Heart left ventricle (tissue), 16 donors: ENCODE measurements at places on chromosomes 2 and 18. TPM values are rescaled to one million over a fixed set of nuclear protein-coding genes. Genes with fewer than 3 reads are reported as not detected.

The MTIF2 gene
- total RNA-seq = 47.4 TPM

The COPS7B gene
- 26.3 TPM for total RNA-seq

The RTP5 gene
- total RNA-seq = not detected

The NFU1 gene
- total RNA-seq = 144 TPM

The MERTK gene
- total RNA-seq = 3.4 TPM

The EML6 gene
- total RNA-seq = 0.60 TPM

The PDE11A gene
- 1.0 TPM for total RNA-seq

The CCL20 gene
- 0.48 TPM for total RNA-seq

The PLEKHA3 gene
- 41.7 TPM for total RNA-seq

The WDFY1 gene
- 14.2 TPM for total RNA-seq

The SF3B1 gene
- 80.4 TPM for total RNA-seq

The MC4R gene
- total RNA-seq = not detected

The CFC1 gene
- not detected for total RNA-seq

The DLGAP1 gene
- 2.1 TPM for total RNA-seq

The INO80D gene
- 15.6 TPM for total RNA-seq

The IL1F10 gene
- not detected for total RNA-seq

The CPLX4 gene
- not detected for total RNA-seq

The DSC2 gene
- total RNA-seq = 23.7 TPM

The DSG1 gene
- total RNA-seq = 1.0 TPM

The HOXD8 gene
- 0.50 TPM for total RNA-seq

The SLC40A1 gene
- 42.9 TPM for total RNA-seq

The CNTNAP5 gene
- total RNA-seq = not detected

The STPG4 gene
- not detected for total RNA-seq

The LRATD1 gene
- 3.2 TPM for total RNA-seq

The REL gene
- total RNA-seq = 6.0 TPM

The SLC25A52 gene
- total RNA-seq = not detected

The SDC1 gene
- total RNA-seq = not detected

The GEN1 gene
- 2.6 TPM for total RNA-seq

The GKN2 gene
- total RNA-seq = not detected

The FER1L5 gene
- not detected for total RNA-seq

The ACTG2 gene
- total RNA-seq = 2.9 TPM

The GRP gene
- total RNA-seq = not detected

The EGR4 gene
- total RNA-seq = not detected

The LAMA3 gene
- total RNA-seq = 2.1 TPM

The AQP12A gene
- total RNA-seq = not detected

The CCDC74B gene
- 0.54 TPM for total RNA-seq

The LYPD1 gene
- not detected for total RNA-seq

The GAD1 gene
- 0.37 TPM for total RNA-seq

The HNMT gene
- 9.4 TPM for total RNA-seq

The TMEM198 gene
- total RNA-seq = 4.1 TPM

The SLC20A1 gene
- total RNA-seq = 7.6 TPM

The GPC1 gene
- total RNA-seq = 131 TPM

The PKDCC gene
- total RNA-seq = 66.0 TPM

The COMMD1 gene
- 64.2 TPM for total RNA-seq

The FAM98A gene
- 66.4 TPM for total RNA-seq

The CDH2 gene
- total RNA-seq = 313 TPM

The CYP26B1 gene
- 5.9 TPM for total RNA-seq

The SPR gene
- 64.7 TPM for total RNA-seq

The GLI2 gene
- 2.0 TPM for total RNA-seq

The SPIRE1 gene
- 42.8 TPM for total RNA-seq

The AKAIN1 gene
- not detected for total RNA-seq

The KANSL1L gene
- 12.0 TPM for total RNA-seq
